OCI-LY7 (cell line): ENCODE measurements at places on chromosomes 7 and 10. TPM values are rescaled to one million over a fixed set of nuclear protein-coding genes. Genes with fewer than 3 reads are reported as not detected.

Gene PROSER2
- not detected in 2 replicates for total RNA-seq

DNA sequence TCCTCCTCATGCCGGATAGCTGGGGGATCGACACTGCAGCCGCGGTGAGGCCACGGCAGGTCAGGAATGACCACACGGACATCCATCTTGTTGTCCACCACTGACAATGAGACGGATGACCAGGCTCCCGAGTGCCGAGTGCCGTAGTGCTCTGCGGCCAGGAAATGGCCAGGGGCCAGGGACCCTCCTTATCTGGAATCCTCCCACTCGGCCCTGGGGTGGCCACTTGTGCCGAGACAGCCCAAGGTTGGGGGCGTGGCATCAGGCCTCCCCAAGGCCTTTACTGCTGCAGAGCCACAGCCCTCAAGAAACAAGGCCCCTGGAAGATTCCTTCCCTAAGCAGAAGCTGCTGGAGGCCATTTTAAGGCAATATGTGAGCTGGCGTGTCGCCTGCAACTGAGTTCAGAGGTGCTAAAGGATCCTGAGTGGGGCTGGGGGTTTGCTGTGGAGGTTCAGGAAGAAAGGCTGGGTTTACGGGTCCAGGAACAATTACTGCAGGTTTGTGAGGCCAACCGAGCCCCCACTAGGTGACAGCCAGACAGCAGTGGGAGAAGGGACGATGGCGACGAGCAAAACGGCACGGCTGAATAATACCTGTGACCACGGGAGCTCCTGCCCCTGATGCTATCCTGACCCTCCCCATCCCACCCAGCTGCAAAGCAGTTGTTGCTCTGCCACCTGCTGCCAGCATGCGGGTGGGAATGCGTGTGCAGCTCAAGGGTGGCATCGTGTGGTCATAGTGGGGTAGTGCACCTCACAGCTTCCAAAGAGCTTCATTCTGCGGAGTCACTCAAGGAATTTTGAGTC lies 31.6 kb upstream of the LEP start:
- peak; percentile 80 for DNase-seq

Gene NUDT1
- 78.2 and 88.4 TPM in 2 replicates for total RNA-seq

DNA sequence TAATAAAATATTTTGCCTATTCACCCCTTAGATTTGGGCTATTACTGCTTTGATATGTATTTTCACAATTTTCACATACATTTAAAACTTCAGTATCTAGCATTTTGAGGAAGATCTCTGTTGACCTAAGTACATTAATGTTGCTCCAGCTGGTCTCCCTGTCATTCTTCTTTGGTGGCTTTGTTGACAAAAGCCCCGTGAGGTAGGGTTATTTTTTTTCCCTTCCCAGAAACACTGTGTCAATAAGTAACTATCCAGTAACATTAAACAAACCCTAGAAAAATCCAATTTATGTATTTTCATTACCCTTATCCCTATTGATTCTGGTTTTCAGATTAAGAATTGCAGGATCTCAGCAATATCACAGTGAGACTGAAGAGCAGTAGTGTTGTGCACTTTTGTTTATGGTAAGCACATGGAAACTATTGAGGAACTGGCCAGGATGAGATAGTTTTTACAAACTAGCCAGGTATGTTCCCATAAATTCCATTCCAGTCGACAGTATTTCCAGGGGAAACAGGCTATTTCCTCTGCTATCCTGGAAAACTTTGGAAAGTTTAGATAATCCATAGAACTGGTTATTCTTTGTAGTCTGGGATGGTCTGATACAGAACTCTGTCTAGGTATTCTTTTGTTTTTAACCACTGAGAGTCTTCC lies 198.2 kb downstream of the PON1 start:
- no peak for DNase-seq

Gene ADCY1
- total RNA-seq: 0.13 TPM in 1 of 2 replicates, not detected in the other

Gene ITGA8
- not detected in 2 replicates for total RNA-seq

Gene TEX47
- total RNA-seq: not detected in 2 replicates

Gene RAMP3
- not detected in 2 replicates for total RNA-seq

Gene PPP1R17
- total RNA-seq: not detected in 2 replicates

- no peak for DNase-seq
Observed at GRCh38 chr10:12966067-12966466, 35.4 kb downstream of the CCDC3 start.

- DNase-seq: peak; percentile 47
Observed at GRCh38 chr7:31373337-31374289, 33.1 kb upstream of the NEUROD6 start.

Gene HPSE2
- total RNA-seq: not detected in 2 replicates

Gene DGKI
- 0.46 and 0.55 TPM in 2 replicates for total RNA-seq

Gene SUN3
- 2.7 and 2.9 TPM in 2 replicates for total RNA-seq

DNA sequence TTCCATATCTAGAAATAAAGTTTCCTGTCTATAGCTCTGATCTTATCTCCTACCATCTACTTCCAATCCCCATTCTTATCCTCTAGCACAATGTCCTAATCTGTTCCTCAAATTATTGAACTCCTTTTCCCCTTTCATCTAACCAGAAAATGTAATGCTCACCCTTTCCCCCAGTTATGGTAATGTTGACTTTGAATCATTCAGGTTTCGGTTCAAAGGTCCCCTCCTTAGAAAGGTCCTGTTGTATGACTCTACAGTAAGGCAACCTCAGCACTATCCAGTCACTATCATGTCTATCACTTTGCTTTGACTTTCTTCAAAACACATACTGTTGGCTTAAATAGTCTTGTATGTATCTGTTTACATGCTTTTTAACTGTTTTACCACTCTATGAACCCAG lies 264.2 kb upstream of the PCDH15 start:
- DNase-seq: no peak

Gene TMEM248
- total RNA-seq: 88.8 and 97.0 TPM in 2 replicates

GRCh38 chr10:24416248-24416647 lies 207.3 kb downstream of the KIAA1217 start:
- DNase-seq: no peak

GRCh38 chr10:17122052-17122451 lies 7.6 kb downstream of the CUBN start:
- DNase-seq: no peak

Gene AGR2
- not detected in 2 replicates for total RNA-seq

Gene DKK1
- not detected in 2 replicates for total RNA-seq

Gene TBX20
- total RNA-seq: 6.0 and 7.6 TPM in 2 replicates

Gene HMX2
- total RNA-seq: 1.7 and 2.4 TPM in 2 replicates

GRCh38 chr7:94261067-94261466 lies 133.6 kb upstream of the COL1A2 start:
- no peak for DNase-seq

GRCh38 chr10:47023237-47024045 lies 112.2 kb downstream of the PTPN20 start:
- DNase-seq: no peak

DNA sequence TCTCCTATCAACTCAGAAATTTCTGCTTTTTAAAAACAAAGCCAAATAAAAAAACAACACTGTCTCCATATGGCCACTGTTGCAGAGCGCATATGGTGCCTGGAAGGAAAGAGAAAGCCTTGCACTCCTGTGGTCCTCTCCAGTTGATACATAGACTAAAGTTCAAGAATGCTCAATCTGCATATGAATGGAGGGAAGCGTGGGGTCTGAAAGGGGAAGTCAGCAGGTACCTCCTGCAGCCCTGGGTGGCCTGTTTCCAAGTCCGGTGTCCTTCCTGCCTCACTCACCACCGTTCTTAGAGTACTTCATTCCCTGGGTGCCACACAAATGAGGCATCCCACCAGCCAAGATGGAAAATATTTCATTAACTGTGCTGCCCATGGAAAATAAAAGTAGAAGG lies 138.3 kb upstream of the PALS2 start:
- DNase-seq: peak; percentile 28

- DNase-seq: peak; percentile 31
Observed at GRCh38 chr10:52949899-52950298, 177.3 kb upstream of the MBL2 start.

DNA sequence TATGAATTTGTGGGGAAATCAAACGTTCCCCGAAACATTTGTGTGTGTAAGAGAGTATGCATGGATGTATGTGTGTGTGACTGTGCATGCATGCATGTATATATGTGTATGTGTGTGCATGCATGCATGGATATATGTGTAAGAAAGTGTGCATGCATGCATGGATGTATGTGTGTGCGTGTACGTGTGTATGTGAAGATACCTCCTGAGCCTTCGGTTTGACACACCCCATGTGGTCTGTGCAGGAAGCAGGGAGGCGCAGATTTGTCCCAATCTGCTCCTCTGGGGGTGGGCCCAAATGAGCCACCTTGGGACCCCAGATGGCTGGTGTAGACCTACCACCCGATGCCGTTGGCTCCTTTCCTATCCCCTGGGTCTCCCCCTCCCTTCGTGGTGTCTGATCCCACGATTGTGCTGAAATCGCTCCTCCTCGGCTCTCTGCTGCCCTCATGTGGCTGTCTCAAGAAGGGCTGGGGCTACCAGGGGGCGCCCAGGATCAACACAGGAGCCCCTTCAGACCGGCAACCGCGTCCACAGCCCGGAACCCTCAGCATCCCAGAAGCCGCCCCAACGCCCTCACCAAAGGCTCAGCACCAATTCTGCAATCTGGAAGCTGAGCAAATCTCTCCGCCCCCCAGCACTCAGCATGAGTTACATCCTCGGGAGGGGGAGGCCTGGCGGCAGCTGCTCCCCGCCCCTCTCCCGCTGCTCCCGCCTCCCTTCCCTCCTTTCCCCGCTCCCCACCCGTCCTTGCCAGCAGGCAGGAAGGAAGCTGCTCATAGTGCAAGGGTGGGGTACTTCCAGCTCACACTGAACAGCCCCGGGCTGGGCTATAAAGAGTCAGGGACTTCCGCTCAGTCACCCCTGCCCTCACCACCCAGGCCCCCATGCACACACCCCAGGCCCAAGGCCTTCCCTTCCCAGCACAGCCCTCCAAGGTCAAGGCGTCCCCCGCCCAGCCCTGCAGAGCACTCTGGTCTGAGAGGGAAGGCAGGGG lies 2.3 kb upstream of the NOS3 start:
- peak; percentile 68 for DNase-seq

Gene LLCFC1
- not detected in 2 replicates for total RNA-seq

Gene PLEKHS1
- total RNA-seq: not detected in 2 replicates

Gene ERVW-1
- not detected in 2 replicates for total RNA-seq

- DNase-seq: no peak
Observed at GRCh38 chr10:64726466-64726865, 1205.3 kb downstream of the REEP3 start.
